ENCODE measurements at places on chromosomes 5 and 9.

- no peak for DNase-seq
These were observed 9.0 kb downstream of the HTR1A start for GRCh38 chr5:63953217-63953616.

DNA sequence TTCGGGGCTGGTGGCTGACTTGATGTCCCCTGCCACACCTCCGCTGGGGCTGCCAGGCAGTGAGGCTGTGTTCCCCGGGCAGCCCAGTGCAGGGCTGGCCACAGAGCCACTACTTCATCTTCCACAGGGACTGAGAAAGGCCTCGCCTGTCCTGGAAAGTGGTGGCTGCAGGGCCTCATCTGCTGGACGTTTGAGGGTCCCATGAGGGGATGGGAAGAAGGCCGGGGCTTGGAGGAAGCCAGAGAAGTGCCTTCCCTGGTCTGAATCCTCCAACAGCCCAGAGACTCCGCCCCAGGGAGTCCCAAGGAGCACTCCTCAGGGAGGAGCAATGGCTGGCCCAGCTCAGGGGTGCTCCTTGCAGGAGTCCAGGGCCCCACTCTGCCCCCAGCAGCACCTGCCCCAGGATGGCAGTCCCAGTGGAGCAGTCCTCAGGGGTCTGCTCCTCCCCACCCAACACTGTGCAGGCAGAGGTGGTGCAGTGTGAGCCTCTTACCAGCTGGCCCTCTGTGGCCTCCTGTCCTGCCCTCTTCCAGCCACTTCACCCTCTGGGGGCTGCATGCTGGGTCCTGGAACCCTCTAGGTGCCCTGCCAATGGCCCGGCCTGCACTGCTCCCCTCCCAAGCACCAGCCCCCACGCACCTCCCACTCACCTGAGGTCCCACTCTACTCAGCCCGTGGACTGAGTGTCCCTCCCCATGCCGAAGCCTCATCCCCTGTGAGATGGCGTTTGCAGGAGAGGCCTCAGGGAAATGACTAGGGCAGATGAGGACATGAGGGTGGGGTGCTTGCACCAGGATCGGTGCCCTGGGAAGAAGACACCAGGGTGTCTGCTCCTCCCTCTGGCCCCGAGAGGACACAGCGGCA lies 47.3 kb upstream of the COL5A1 start:
- no peak for DNase-seq

- DNase-seq, result peak; percentile 25
These were observed 784 bp downstream of the NLN start for GRCh38 chr5:65722575-65723403.

- no peak for DNase-seq
These were observed 32.4 kb downstream of the AHRR start for GRCh38 chr5:353612-354580.

DNA sequence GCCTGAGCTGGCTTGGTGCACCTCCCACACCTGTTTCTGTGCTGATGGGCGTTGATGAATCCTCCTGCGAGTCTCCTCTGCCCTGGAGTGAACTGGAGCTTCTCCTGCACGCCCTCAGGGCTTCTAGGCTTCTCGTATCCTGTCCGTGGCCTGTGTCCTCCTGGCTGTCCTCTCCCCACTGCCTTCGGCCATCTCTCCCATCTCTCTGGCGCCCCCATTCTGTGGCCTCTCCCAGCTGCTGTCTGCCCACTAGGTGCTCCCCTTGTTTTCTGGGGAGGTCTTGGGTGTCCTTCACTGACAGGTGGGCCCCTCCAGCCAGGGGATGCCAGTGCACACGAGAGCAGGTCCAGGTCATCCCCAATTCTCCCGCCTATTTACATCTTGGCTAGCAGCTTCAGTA lies 28.8 kb downstream of the AHRR start:
- no peak for DNase-seq

- peak; percentile 51 for DNase-seq
These were observed 19.9 kb upstream of the TMEM250 start for GRCh38 chr9:136138566-136138965.

DNA sequence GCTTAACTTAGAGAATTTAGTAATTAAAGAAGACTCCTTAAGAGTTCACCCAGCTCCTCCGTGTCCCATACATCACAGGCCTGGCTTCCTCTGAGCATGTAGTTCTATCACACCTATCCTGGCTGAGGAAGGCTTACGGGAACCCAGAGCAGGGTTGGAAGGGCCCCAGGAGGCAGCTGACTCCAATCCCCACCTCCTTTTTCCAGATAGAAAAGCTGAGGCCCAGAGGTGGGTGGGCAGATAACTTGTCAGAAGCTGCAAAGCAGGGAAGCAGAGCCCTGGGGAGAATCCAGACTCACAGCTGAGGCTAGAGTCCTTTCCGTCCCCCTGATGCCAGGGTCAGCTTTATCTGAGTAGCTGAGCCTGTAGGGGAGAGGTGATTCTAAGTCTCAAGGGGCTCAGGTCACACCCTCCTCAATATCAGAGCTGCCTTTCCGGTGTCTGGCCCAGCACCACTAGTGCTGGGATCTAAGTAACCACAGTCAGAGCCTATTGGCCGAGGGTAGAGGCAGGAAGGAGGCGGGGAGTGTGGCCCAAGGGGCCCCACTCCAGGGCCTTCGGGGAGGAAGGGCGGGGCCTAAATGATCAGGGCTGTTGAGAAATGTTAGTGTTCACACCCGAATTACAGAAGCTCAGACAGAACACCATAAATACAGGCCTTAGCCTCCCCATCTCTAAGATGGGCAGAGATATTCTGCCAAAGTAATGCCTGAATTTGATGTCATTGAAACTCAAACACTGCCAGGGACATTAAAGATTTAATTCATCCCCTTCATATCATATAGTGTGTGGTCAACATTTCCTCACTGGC lies 9.9 kb downstream of the CCDC69 start:
- DNase-seq, result peak; percentile 95

- DNase-seq, result no peak
These were observed 51.5 kb downstream of the KLF9 start for GRCh38 chr9:70362952-70363351.

DNA sequence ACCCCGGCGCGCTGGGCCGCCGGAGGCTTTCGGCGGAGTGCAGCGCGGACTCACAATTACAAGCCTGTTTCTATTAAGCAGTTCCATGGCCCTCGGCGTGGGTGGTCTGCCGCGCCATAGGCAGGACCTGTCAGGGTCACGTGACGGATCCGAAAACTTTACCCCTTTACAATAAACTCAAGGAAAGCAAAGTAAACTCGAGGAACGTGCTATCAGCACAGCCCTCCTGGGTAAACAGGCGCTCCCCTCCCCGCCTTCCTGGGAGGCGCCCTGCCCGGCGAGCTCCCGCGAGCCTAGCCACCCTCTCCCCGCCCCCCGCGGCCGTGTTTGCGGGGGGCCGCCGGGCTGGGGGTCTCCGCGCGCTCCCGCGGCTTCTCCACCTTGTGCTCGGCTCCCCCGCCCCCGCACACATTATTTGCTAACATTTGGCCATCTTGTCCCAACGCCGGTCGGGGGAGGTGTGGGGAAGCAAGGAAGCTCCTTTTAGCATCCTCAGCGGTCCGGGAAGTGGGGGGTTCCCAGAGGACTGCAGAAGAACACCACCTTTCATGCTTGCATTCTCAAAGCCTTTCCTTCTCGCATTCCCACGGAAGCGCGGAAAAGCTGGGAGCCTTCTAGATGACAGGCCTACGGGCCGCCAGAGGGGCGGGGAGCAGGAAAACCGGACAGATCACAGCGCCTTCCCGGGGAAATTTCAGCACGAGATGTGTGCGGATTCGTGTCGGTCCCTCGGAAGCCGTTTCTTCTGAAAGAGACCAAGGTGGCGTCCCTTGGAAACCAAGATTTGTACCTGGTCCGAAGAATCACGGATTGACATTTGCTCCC lies at the start of gene PTCH1:
PTCH1 (minus strand) TSS at position 238 of the 825 bp plus-strand sequence.
- no peak for DNase-seq

DNA sequence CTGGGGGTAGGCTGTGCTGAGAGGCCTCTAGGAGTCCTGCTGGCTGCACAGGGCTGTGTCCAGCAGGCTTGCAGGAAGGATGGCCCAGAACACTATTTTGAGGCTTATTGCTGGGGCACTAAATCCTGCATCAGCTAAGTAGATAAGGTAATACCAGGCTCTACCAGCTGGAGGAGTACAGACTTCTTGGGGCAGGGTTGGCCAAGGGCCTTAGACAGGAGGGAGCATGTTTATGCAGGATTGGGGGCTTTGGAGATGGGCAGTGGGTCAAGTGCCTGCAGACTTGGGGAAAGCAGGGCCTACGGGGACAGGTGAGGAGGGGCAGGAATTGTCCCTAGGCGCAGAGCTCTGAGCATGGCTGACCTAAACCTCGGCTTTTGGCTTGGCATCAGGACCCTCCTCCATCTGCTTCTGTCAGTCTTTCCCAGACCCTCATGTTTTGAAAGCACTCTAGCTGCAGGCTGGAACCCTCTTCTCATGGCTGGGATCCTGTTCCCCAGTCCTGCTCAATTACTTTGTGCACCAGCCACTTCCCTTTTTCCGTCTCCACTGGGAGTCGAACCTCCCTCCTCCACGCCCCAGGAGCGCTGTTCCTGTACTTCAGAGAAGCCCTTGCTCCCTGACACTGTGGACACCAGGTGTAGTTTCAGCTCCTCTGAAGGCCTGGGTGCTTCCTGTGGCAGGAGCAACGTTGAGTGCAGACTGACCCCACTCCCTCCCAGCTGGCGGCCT lies 61.0 kb upstream of the SPTLC1 start:
- no peak for DNase-seq
